ENCODE measurements at places on chromosomes 4 and X.

- DNase-seq: no peak
Observed at GRCh38 chr4:169106696-169107229, 96.7 kb upstream of the CBR4 start.

- DNase-seq: no peak
Observed at GRCh38 chrX:93874554-93874953, 200.5 kb downstream of the FAM133A start.

DNA sequence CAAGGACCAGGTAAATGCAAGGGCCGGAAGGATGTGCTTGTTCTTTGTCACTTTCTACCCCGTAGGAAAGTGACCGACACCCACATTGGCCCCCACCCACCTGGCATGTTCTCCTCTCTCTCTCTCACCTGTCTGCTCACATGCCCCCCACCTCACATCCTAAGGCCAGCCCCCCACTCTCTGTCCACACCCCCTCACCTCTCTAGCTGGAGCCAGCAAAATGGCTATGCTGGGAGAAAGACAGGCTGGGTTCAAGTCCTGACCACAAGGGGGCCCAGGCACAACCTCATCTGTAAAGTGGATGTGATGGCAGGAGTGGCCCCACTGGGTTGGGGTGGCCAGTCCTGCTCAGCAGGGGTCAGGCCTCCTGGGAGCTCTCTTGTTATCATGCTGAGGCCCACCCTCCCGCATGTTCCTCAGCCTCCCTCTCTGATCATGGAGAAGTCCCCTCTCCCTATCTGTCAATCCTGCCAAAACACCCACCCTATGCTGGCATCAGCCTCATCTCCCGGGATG is 1.7 kb upstream of the PPP2R2C start:
- no peak for DNase-seq

DNA sequence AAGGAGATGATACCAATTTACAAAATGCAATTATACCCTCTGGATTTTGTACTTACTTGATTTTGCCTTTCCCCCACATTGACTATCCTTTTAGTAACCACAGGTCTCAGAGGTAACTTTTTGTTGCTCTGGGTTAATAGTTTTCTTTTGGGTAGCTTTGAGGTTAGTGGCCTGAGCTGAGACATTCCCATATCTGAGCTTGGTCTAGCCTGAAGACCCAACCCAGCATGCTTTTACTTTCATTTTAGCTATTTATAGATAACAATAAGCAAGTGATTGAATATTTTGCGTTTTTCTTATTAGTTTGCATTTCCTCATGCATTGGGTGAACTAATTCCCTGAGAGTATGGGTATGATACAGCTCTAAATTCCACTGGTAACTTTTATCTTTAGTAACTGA is 11.8 kb downstream of the HTN1 start:
- DNase-seq: no peak

DNA sequence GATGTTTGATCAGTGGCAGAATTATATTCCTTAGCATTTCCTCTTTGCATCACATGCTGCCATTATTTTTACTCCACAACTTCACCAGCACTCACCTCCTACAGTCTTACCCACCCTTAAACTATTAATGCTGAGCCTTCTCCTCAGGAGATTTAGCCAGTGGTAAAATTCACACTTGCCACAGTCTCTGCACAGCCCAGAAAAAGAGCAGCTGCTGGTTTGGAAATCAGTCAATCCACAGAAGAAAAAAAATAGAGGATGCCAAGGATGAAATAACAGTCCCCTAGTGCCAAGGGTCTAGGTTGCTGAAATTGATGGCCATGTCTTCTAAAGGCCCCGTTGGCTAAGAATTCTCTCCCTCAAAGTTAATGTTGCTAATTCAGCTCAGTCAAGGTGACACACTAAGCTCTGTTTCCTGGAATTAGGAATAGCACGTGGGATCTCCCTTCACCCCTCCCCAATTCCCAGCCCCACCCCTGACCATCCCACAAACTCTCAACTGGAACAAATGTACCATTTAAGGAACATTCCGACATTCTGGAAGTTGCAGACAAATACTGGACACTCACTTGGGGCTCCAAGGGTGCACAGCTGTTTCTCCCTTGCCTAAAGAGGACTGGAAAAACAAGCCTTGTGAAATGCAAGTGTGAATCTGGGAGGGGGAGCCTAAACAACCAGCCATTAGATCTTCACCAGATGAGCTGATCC is 5.7 kb downstream of the ATP1B4 start:
- no peak for DNase-seq

- DNase-seq: no peak
Observed at GRCh38 chr4:2624782-2625530, 88.5 kb downstream of the FAM193A start.

- DNase-seq: no peak
Observed at GRCh38 chr4:164440199-164440598, 313.7 kb upstream of the SMIM31 start.

- DNase-seq: no peak
Observed at GRCh38 chrX:150548251-150548650, 20.2 kb upstream of the MTM1 start.

GRCh38 chr4:31793907-31794306 is 1073.7 kb downstream of the PCDH7 start:
- no peak for DNase-seq

DNA sequence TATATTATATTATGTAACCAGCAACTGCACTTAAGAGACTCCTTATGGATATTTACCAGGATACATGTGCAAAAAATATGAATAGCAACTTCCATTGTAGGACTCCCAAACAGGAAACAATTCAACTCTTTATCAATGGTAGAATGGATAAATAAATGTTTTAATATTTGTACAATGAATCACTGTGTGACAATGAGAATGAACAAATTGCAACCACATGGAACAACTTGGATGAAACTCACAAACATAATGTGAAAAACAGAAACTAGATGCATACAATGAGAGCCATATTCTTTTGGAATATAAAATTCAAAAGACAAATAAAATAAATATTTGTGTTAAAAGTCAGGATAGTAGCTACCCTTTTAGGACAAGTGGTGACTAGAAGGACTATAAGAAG is 1015.7 kb downstream of the TECRL start:
- DNase-seq: no peak

GRCh38 chr4:67896421-67897065 is 12.7 kb upstream of the TMPRSS11D start:
- DNase-seq: no peak

- no peak for DNase-seq
Observed at GRCh38 chr4:42458657-42459056, 61.4 kb downstream of the SHISA3 start.

DNA sequence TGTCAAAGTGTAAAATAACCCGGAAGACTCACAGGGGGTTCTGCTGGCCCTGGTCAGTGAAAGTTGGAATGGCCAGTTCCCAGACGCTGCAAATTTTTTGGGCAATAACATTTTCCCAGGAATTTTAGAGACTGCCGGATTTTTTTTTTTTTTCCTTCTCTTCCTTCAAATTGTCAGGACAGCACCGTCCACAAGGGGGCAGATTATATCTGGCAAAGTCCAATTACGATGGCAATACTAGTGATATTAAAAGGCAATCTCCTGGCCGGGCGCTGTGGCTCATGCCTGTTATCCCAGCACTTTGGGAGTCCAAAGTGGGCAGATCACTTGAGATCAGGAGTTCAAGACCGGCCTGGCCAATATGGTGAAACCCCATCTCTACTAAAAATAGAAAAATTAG is 20.5 kb downstream of the SLC25A5 start:
- no peak for DNase-seq

- no peak for DNase-seq
Observed at GRCh38 chr4:2080429-2081300, 21.5 kb downstream of the NAT8L start.

DNA sequence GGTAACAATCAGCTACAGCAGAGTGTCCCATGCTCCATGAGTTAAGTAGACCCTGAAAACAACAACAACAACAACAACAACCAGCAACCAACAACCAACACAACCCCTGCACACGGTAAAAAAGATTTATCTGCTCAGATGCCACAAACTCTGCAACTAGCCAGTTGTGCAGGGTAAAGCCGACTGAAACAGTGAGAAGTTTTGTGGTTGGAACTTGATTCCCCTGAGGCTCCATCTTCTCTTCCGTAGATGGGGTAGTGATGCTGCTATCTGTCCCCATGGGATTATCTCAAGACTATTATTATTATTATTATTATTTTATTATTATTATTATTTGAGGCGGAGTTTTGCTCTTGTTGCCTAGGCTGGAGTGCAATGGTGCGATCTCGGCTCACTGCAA is 50.6 kb upstream of the RAPGEF2 start:
- no peak for DNase-seq

DNA sequence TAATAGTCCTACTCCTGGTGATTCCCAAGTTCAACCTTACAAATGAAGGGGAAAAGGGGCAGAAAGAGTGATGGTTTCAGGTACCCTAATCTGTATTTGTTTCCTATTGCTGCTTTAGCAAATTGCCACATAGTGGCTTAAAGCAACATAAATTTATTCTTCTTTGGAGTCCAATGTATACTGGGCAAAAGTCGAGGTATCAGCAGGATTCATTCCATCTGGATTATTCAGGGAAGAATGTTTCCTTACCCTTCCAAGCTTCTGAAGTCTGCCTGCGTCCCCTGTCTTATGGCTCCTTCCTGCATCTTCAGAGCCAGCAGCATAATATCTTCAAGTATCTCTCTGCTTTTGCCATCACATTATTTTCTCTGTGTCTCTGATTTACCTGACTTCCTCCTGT is 10.3 kb upstream of the BST1 start:
- no peak for DNase-seq

- DNase-seq: no peak
Observed at GRCh38 chr4:76373919-76374552, 46.9 kb downstream of the CCDC158 start.

GRCh38 chr4:169619958-169620879 is at the start of gene CLCN3:
Gene CLCN3 (plus strand): TSS chr4:169620578. CDS start chr4:169635929, 15,351 bp downstream.
- DNase-seq: peak; percentile 94

GRCh38 chr4:14254252-14254651 is 626.7 kb upstream of the BOD1L1 start:
- no peak for DNase-seq

- no peak for DNase-seq
Observed at GRCh38 chr4:100533741-100534140, 15.9 kb upstream of the EMCN start.

GRCh38 chr4:141567326-141567915 is 69.0 kb upstream of the IL15 start:
- no peak for DNase-seq

GRCh38 chr4:74311696-74312313 is 3.5 kb downstream of the EPGN start:
- DNase-seq: no peak

GRCh38 chr4:147325571-147325981 is 155.3 kb upstream of the EDNRA start:
- DNase-seq: no peak

GRCh38 chrX:130758072-130758471 is 144.9 kb downstream of the ENOX2 start:
- DNase-seq: no peak

DNA sequence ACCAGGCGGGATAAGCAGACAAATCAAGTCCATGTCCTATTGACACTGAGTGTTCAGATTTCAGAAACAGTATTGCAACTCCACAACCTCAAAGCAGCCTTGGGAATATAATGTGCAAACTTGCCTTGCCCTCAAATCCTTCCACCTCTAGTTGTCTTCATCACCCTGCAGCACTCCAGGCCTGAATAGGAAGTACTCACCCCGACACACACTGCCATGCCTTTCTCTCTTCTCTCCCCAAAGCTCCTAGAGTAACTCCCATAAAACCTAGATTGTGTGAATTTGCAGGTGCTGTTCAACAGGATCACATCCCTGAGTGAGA is 19.6 kb downstream of the ACSL1 start:
- no peak for DNase-seq

DNA sequence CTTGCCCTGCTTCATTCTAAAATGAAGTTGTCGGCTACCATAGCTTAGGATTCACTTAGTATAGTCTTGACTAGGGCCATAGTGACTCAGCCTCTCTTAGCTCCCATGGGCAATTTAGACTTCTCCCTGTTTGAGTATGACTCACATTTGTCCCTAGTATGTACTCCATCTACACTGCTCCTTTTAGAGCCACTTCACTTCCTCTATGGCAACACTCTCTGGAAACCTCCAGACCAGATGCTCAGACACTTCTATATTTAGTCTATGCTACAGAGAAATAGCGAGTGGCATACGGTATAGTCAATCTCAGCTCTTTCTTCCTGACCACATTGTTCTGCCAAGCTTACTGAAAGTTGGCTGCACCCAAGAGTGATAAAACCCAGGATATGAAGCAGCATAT is 11.2 kb downstream of the MEPE start:
- DNase-seq: peak; percentile 71

GRCh38 chrX:116417968-116418367 is 18.4 kb upstream of the SLC6A14 start:
- DNase-seq: no peak

GRCh38 chr4:88308587-88308986 is 24.2 kb upstream of the PPM1K start:
- DNase-seq: no peak

GRCh38 chr4:146450524-146450923 is 71.2 kb downstream of the SLC10A7 start:
- DNase-seq: no peak

GRCh38 chrX:40227125-40227524 is 129.4 kb upstream of the BCOR start:
- DNase-seq: no peak

- no peak for DNase-seq
Observed at GRCh38 chr4:39591290-39591689, 47.4 kb downstream of the SMIM14 start.

- no peak for DNase-seq
Observed at GRCh38 chrX:11214346-11215190, 78.6 kb upstream of the AMELX start.

GRCh38 chr4:5044341-5044740 is 6.9 kb upstream of the STK32B start:
- no peak for DNase-seq
